Activated T-cell treated with anti-CD3 and anti-CD28 coated beads, Interleukin-2, amount 50 U/mL, for 48 hours (primary cell): ENCODE measurements at places on chromosomes 12 and 14.

DNA sequence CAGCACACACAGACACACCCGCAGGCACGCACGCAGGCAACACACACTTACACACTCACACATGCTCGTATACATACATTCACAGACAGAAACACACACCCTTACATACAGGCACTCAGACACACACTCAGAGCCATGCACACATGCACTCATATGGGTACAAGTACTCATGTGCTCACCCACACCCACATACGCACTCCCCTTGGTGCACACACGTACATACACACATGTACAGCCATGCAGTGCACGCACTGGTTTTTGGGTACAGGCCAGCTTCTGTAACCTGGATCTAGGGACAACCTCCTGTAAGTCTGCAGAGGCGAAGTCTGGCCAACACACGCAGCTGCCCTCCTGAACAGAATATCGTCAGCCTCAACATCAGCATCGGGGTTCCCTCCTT is 221.3 kb upstream of the RTL1 start:
- DNase-seq: peak; percentile 1

GRCh38 chr14:24194186-24194872 is 912 bp downstream of the TM9SF1 start:
- DNase-seq: no peak

DNA sequence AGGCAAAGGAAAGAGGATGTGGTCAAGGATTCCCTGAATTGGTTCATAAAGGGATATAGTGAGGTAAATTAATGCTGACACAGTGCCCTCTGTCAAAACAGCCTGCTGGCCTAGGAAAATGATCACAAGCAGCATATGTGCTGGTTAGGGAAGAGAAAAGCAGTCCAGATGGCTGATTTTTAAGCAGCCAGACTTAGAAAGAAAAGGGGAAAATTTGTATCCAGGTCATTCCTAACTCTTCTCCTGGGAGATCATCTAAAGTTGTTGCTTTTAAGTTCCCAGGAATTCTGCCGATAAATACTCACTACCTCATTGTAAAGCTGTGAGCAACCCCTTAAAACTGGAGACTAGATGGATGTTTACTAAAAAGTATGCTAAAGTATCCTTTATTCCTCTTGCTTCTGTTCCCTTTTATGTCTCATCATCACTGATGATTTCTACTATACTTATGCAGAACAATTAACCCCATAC is 46.4 kb upstream of the CNOT2 start:
- DNase-seq: no peak

- no peak for DNase-seq
Observed at GRCh38 chr12:58841058-58841798, 79.1 kb downstream of the LRIG3 start.

DNA sequence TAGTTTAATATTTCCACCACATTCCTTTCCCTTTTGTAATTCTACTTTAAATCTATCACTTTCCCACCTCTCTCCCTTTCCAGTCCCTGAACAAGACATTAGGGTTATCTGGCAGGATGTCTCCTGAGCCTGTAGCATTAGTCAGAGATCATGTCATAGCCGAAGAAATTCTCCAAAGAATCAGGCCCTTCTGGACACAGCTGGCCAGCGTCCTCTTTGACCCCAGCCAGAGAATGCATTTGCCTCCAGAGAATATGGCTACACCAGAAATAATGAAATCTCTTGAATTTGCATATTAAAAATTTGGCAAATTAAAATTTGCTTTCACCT is 56.7 kb downstream of the NTF3 start:
- no peak for DNase-seq

GRCh38 chr12:2013086-2013485 is 8.8 kb upstream of the DCP1B start:
- DNase-seq: no peak

DNA sequence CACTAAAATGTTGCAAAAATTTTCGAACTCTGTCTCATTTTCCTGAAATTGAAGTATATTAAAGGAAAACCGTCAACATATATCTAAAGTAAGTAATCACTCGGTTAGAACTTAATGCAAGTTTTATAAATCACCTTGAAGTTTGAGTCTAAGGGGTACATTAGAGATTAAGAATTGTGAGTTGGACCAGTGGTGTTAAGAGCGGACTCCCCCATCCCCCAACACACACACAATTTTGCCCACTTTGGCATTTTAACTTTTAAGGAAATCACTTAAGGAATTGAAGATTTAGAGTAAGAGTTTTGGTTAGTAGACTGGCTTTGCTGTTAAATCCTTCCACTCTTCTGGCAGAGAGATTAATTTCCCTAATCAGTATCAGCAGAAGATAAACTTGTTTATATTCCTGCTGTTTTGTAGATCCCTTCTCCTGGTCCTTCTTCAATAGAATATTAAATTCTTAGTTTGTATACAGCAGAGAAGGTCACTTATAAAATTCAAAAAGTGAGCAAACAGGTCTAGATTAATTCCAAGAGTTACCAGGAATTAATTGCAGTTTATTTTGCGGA is 1.5 kb downstream of the HIF1A start:
- no peak for DNase-seq

DNA sequence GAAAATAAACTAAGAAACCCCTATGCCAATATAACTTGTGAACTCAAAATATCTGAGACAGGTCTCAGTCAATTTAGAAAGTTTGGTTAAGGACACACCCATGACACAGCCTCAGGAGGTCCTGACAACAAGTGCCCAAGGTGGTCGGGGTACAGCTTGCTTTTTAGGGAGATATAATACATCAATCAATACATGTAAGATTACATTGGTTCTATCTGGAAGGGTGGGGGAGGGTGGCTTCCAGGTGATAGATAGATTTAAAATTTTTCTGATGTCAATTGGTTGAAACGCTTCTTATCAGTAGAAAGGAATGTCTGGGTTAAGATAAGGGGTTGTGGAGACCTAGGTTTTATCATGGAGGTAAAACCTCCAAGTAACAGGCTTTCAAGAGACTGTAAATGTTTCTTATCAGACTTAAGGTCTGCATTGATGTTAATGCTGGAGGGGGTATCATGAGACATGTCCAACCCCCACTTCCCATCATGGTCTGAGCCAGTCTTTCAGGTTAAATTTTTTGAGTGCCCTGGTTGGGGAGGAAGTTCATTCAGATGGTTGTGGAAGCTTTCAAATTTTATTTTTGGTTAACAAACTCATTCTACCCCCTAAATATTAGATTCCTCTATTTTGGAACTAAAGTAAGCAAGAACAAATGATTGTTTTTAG is 82.0 kb upstream of the RASSF8 start:
- DNase-seq: no peak

GRCh38 chr14:25622763-25623162 is 572.8 kb upstream of the STXBP6 start:
- DNase-seq: no peak

DNA sequence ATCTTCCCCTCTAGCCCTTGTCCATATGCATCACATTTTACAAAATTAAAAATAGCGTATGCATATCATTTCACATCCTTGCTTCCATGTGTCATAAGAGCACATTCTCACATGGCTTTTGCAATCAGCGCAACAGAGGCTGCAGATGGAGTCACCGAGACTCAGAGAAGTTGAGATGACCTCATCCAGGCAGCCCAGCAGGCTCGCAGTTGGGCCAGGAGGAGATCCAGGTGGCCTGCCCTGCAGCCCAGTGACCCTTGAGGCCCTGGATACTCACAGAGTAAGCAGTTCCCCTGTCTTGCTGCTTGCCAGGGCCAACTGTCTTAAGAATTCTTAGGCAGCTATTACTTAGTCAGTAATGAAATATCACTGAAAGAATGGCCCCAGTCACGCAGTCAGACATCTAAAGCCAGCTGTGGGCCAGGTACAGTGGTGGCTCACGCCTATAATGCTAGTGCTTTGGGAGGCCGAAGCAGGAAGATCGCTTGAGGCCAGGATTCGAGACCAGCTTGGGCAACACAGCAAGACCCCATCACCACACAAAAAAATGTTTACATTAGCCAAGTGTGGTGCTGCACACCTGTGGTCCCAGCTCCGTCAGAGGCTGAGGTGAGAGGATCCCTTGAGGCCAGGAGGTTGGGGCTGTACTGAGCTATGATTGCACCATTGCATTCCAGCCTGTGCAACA is 9.1 kb downstream of the CAMKK2 start:
- no peak for DNase-seq

DNA sequence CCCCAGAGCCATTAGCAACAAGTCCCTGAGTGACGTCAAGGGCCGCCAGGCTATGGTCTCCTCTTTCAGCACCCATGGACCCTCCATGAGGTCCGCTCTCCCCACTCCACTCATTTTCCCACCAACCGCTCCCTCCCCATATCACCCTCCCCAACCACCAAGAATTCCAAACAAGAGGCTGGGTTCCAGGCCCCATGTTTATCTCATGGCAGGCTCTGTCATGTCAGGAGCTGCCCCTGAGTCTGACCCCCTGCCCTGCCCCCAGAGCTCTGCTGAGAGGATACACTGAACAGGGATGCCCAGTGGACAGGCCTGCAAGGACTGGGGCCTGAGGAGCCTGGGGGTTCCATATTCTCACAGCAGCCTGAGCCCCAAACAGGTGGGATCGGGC is 21.6 kb upstream of the SMUG1 start:
- DNase-seq: no peak
